ENCODE measurements at places on chromosomes 12 and 14.

GRCh38 chr12:55631733-55632132 is 5.0 kb upstream of the OR10P1 start:
- DNase-seq = no peak

DNA sequence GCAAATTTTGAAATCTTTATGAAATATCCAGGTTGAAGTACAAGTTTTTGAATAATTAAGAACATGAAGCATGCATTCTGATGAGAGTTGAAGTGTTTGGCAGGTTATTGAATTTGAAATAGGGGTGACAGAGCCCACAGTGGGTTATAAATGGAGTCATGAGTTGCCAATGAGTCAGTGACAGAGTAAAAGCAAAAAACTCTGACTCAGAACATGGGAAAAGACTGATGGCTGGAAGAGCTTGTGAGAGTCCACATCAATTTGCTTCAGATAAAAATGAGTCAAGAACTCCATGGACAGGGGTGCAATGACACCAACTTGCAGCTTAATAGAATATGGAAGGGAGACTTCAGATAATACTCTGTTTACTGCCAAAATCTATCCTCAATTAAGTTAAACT is 105.3 kb downstream of the SLC6A15 start:
- no peak for DNase-seq

- no peak for DNase-seq
These were observed 25.3 kb downstream of the TTC8 start for GRCh38 chr14:88849716-88850115.

- no peak for DNase-seq
These were observed 56.8 kb downstream of the CDK17 start for GRCh38 chr12:96343347-96343954.

- no peak for DNase-seq
These were observed 24.9 kb downstream of the RMST start for GRCh38 chr12:97487470-97487869.

DNA sequence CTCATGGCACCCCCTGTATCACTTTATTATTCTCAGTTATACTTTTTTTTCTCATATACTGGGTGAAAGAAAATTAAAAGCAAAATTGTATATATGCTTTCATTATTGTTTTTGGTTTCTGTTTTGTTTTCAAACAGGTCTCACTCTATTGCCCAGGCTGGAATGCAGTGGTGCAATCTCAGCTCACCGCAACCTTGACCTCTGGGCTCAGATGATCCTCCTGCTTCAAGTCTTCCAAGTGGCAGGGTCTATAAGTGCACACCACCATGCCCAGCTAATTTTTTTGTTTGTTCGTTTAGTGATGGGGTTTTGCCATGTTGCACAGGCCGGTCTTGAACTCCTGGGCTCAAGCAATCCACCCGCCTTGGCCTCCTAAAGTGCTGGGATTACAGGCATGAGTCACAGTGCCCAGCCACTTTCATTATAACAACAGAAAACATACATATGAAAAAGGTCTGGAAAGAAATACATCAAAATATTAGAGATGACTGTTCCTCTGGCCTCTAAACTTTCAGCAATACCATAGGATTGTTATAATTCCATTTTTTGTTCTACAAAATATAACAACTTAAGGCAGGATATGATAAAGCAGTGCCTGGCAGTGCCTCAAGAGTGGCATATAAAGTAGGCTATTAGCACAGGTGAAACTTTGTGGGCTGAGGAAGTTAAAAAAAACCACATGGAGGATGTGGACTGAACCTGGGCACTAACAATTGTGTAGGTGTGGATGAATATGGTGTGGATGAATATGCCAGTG is 5.8 kb upstream of the NTN4 start:
- DNase-seq = no peak

DNA sequence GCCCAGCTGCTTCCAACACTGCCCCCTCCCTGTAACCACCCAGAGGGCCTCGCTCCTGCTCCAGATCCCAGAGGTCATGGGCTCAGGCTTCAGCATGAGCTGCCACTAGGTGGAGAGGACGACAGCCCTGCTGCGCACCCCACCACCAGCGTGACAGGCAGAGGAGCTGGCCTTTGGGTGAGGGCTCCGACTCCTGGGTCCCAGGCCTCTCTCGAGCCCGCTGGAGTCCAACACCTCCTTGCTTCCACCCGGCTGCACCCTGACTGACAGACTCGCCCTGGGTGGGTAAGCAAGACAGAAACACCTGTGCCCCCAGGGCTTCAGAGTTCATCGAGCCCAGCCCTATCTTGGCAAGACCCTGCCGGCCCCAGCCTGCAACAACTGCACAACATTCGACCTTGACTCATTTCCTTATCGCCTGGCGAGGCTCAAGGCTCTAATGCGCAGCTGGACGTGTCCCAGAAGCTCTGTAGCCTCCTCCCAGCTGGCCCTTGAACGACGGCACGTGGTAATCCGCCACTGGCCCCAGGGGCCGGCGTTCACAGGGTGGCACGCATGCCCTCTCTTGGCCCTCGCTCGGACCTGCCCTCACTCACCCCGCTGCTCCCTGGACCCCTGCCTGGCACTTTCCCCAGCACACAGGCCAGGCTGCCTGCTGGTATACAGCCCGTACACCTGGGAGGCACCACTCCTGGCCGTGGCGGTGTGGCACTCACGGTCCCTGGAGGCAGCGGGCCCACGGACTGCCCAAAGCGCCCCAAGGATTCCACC is 28.0 kb downstream of the VPS37B start:
- DNase-seq = no peak

DNA sequence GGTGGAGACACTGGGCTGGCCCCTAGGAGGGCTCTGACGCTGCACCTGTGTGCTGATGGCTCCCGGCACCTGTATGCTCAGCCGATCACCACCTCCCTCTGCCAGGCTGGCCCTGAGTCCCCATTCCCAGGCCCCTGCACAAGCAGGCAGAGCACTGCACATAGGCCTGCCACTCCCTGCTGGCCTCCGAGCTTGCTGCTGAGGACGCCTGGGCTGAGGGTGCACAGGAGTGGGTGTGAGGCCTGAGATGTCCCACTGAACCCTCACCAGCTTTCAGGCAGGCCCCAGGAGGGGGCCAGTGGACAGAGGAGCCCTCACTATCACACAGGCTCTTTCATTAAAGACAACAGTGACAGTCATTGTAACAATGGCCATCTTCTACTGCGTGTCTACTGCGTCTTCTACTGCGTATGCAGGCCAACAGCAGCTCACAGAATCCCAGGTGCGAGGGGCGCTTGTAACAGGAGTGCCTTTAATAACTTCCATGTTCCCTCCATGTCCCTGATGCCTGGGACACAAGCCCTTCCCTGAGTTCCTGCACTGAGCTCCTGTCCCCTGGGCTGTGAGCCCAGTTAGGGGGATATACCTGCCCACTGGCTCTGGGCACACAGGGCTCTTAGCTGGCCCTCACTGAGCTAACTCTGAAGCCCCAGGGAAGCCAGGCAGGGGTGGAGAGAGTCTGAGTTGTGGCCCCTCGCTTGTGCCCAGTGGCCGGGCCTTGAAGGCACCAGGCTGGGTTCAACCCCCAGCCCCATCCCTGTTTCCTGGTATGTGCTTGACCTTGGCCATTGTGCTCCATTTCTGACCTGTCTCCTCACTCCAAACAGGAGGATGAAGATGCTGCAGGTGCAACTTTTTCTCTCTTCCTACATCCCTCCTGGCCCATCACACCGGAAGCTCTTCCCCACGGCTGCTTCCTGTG is 71.3 kb downstream of the PRIMA1 start:
- no peak for DNase-seq

- peak; percentile 97 for DNase-seq
These were observed at the start of gene TUBA1C for GRCh38 chr12:49264873-49265792. TUBA1C (plus strand) TSS chr12:49265082; CDS start chr12:49265182, 100 bp downstream.

- DNase-seq = no peak
These were observed 343 bp upstream of the NOVA1 start for GRCh38 chr14:26598081-26598671.

- no peak for DNase-seq
These were observed 31.3 kb upstream of the BCAT1 start for GRCh38 chr12:24979976-24980730.

DNA sequence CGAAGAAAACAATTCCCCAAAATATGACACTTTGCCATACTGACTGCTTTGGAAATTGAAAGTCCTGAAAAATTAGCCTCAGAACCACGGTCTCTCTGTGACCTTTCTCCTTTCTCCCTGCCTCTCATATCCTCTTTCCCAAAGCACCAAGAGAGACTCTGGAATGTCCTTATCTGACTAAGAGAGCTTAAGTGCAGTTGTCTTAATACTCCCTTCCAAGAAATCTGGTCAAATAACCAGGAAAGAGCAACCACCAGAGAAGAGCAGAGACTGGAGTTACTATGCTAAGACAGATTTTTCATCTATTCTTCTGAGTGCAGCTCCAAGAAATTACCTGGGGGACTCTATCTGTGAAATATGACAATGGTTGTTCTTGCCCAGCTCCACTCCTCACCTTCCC is 10.5 kb upstream of the BTG1 start:
- DNase-seq = no peak

DNA sequence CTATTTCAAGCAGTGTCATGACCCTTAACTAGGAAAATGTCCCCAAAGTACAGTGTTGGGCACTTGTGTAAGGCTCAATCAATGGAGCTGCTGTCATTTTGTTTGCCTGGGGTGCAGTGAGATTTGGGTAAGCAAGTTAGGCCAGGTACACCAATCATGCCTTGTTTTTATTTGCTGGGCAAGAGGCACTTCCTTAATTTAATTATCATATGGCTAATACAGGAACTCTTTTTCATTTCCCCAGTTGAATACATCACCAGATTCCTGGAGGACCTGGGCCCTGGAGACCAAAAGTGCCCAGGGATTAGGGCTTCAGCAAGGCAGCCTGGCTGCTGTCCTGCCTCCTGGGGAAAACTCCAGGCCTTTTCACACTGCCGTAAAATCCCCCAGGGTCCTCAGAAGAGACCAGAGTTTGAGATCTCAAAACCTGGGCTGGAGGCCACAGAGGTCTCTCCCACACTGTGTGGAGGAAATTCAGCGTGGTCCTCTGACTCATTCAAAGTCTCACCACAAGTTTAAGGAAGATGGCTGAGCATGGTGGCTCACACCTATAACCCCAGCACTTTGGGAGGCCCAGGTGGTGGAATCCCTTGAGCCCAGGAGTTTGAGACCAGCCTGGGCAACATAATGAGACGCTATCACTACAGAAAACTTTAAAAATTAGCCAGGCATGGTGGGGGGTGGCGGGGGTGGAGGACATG is 28.4 kb upstream of the FOXN3 start:
- peak; percentile 73 for DNase-seq

DNA sequence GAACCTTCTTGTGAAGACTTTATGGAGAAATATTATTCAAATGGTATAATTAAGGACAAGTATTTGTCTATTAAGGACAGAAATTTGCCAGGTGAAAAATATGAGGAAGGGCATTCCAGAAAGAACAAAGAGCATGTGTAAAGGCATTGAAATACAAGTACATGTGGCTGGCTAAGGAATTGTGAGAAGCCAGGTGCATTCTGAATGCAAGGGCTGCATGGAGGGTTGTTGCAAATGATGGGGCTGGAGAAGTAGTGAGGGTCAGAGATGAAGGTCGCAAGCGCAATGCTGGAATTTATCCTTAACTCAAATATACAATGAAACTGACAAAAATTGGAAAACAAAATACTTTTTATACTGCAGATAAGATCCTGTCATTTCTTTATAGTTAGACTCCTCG is 437.7 kb downstream of the ADAMTS20 start:
- DNase-seq = no peak

GRCh38 chr12:74551291-74551690 is 13.7 kb downstream of the ATXN7L3B start:
- DNase-seq = no peak

DNA sequence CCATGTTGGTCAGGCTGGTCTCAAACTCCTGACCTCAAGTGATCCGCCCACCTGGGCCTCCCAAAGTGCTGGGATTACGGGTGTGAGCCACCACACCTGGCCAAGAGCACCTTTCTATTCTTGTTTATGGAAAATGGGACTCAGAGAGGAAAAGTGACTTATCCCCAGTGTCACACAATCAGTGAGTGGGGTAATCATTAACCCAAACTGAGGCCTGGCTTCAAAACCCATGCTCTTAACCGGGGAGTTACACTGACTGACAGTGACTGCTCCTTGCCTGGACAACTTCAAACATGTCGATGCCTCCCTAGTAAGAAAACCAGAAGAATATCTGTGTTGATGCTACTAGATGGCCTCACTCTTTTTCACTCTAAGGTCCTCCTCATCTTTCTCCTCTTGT is 7.3 kb downstream of the CLEC7A start:
- no peak for DNase-seq

DNA sequence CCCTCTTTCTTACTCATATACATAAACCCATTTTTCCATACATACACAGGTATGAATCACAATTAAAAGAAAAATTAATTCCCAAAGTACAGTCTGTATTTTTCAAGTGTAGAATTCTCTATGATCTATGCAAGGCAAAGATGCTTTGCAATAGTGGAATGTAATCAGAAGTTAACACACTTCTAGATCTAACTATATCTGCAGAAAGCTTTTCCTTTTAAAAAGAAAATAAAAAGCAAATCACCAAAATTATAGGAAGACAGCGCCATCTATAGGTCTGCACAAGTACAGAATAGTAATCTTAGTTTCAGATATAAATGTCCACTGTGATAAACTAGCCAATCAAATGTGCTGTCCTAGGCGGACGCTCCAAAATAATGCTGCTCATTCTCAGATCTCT is 22.0 kb downstream of the SLC25A21 start:
- DNase-seq = no peak

GRCh38 chr12:31325524-31325875 is 450 bp downstream of the SINHCAF start:
- no peak for DNase-seq

- no peak for DNase-seq
These were observed 863.3 kb downstream of the BCL11B start for GRCh38 chr14:98408713-98409112.

- DNase-seq = no peak
These were observed 35.0 kb upstream of the MANSC4 start for GRCh38 chr12:27814851-27815591.

DNA sequence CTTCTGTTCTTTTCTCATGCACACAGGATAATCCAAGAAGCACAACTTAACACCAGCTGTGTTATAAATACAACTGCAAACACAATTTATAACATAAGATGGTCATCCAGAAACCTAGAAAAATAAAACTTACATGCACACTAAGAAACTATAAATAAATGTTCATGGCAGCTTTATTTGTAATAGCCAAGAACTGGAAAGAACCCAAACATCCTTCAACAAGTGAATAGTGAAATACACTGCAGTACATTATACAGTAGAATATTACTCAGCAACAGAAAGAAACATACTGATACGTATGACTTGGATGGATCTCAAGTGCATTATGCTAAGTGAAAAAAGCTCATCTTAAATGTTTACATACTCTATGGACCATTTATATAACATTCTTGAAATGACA is 132.7 kb downstream of the SPTSSA start:
- no peak for DNase-seq

DNA sequence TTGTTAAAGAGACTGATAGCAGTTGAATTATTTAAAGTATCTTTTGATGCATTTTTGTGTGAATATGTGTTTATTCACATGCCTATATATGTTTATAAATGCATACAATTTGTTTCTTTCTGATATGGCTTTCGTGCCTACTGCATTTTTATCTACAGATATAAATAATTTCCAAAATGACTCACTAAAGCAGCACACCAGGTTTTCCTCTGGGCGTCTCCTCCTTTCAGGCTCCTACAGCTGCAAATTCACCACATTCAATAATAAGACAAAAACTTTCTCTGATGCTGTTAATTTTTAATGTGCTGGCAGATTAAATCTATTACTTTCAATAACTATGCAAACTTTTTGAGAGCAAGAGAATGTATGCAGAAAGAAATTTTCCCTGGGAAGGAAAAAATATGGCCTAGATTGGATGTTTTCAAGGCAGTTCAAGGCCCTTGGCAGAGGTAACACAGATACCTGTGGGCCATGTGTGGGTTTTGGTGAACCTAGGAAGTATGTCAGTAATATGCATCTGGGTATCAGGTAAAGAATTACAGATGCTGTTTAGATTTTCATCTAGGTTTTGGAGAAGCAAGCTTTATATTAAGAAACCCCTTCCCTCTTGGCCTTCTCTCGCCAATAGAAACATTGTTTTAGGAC is 381.8 kb downstream of the EGLN3 start:
- no peak for DNase-seq

Measured in activated naive CD4-positive, alpha-beta T cell treated with anti-CD3 and anti-CD28 coated beads, Interleukin-2, amount 50 U/mL, for 72 hours (primary cell).